NCI-H2081 treated with DMSO at 0.1 percent for 48 hours (cell line): ENCODE measurements at places on chromosomes 13 and 19.

GRCh38 chr19:50542943-50543342, 25.3 kb downstream of the LRRC4B start:
- no peak for DNase-seq

GRCh38 chr19:8456064-8456463, 11.3 kb downstream of the HNRNPM start:
- DNase-seq, result no peak

- no peak for DNase-seq
Measured at GRCh38 chr19:690203-690602, 5.0 kb downstream of the PRSS57 start.

GRCh38 chr19:12574036-12574435, 22.8 kb upstream of the ZNF564 start:
- DNase-seq, result no peak

DNA sequence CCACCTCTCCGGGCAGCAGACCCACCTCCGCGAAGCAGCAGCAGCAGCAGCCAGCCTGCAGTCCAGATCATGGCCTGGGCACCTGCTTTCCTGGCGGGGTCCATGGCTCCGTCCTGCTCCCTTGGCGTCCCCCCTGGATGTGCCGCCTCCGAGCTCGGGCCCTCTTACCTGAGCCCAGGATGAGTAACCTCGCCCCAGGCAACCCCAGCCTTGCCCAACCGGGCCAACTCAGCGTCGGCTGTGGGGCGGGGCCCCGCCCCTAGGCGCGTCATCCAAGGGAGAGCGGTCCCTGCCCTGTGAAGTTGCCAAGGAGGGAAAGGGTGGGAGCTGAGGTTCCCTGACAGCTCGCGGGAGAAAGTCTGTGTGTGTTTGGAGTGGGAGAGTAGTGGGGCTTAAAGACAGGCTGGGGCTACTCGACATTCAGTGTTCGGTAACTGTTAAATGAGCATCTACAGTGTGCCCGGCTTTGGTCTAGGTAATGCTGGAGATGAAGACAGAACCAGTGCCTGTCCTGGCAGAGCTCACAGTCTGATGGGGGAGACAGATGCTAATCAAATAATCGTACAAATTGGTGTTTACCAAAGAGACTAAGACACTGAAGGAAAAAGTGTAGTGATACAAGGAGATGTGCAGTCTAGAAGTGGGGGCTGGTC, at the start of gene LYPD3:
Gene LYPD3, minus strand, starts transcription at position 141 of the 653 bp plus-strand sequence. Its CDS starts 37 bp downstream, at position 104.
- DNase-seq, result no peak

GRCh38 chr13:85771856-85772255, 27.4 kb downstream of the SLITRK6 start:
- DNase-seq, result no peak

DNA sequence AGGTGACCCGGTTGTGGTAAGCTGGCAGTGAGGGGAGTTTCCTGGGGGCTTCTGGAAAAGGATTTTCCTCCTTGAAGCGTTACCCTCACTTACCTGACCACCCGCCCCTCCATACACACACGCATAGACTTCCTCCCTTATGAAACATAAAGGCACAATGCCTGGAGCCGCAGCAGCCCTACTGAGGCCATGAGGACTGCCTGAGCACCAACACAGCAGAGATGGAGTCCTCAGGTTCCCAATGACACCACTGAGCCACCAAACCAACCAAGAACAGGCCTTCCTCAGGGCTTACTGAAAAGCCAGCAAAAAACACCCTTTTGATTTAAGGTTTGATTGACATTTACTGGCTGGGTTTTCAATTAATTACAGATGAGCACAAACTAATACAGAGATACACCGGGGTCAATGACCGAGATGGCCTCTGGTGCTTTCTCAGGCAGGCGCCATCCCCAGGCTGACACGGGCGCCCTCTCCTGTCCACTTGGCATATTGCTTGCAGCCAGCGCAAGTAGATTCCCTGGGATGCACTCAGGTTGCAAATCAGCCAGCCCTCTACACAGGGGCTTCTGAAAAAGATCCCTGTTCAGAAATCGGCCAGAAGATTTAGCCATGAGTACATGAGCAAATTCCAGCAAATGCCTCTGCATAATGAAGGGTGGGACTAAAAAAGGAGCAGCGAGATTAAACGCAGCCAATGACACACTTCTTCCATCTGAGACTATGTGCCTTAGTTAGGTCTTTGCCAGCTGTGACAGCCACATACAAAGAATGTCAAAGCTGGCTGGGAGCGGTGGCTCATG, 14.8 kb downstream of the OPA3 start:
- no peak for DNase-seq

DNA sequence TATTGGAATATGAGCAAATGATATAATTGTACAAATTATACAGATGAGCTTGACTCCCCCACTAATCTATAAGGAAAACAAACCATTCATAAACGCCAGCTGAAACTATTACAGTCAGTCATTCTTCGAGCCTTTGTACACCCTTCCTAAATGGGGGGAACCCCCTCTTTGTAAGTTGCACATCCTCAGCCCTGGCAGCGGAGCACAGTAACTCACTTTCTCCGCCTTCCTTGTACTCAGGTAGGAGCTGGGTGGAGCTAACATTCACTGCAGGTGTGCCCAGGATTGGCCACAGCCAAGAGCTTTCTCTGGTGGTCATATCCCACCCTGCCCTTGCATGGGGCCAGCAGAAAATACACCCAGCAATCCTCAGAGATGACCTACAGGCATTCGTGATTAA, 28.6 kb downstream of the PIN1 start:
- DNase-seq, result no peak

GRCh38 chr19:1284293-1284978, 1.2 kb upstream of the EFNA2 start:
- DNase-seq, result no peak

DNA sequence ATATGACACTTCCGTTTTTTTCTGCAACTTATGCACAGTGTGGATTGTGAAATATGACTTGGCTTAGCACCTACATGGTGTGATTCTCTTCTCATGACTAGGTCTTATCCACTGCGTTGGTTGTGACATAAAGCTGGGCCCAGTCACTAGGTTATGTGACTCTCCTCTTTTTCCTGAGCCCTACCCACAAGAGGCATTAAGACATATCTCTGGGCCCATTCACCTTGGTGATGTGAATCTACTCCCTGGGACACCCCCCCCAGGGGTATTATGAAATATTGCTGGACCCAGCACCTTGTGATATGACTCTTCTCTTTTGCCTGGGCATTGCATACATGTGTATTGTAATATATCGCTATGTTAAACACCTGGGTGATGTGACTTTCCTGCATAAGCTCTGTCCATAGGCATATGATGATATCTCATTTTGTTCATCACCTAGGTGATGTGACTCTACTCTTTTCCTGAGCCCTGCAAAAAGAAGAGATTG, 85.8 kb upstream of the ZNF43 start:
- DNase-seq, result no peak

- no peak for DNase-seq
Measured at GRCh38 chr13:92530364-92530763, 696.2 kb upstream of the GPC6 start.

DNA sequence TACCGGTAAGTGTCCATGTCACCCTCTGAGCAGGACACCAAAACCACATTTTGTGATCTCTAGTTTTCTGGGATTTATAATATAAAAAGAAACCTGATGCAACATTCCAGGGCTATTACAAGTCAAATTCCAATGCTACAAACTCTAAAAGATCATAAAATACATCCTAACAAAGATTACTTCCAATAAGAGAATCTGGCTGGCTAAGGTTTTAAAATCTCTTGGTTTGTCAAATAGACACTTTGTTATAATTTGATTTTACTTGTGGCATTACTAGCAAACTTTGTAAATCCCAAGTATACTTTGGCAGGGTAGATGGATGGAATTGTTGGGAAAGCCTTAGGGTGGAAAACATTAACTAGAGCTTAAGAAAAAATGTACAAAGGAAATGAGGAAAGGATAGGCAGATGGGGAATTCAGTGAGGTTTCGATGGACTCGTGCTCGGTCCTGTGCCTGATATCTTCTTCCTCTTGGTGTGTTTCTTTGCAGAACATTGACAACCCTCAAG, 74.0 kb upstream of the POMP start:
- DNase-seq, result no peak

GRCh38 chr19:10334588-10335351, 1.4 kb upstream of the RAVER1 start:
- DNase-seq, result no peak

- no peak for DNase-seq
Measured at GRCh38 chr13:44160591-44161191, 212.9 kb upstream of the SERP2 start.
